ENCODE measurements at places on chromosomes 1 and 21. TPM values are rescaled to one million over a fixed set of nuclear protein-coding genes. Genes with fewer than 3 reads are reported as not detected.
A peak's percentile ranks its signal among the peaks of the same experiment; 100 is the strongest.

FLAD1 gene
- total RNA-seq = 76.5 TPM

TPR gene
- 273 TPM for total RNA-seq

LCE1B gene
- not detected for total RNA-seq

GRCh38 chr1:37919277-37919676 lies 27.6 kb downstream of the INPP5B start:
- DNase-seq = peak; percentile 25

- DNase-seq = peak; percentile 90
Observed at GRCh38 chr1:48202030-48202752, 20.3 kb upstream of the SLC5A9 start.

- DNase-seq = no peak
Observed at GRCh38 chr1:21269461-21270085, 20.7 kb downstream of the ECE1 start.

DNA sequence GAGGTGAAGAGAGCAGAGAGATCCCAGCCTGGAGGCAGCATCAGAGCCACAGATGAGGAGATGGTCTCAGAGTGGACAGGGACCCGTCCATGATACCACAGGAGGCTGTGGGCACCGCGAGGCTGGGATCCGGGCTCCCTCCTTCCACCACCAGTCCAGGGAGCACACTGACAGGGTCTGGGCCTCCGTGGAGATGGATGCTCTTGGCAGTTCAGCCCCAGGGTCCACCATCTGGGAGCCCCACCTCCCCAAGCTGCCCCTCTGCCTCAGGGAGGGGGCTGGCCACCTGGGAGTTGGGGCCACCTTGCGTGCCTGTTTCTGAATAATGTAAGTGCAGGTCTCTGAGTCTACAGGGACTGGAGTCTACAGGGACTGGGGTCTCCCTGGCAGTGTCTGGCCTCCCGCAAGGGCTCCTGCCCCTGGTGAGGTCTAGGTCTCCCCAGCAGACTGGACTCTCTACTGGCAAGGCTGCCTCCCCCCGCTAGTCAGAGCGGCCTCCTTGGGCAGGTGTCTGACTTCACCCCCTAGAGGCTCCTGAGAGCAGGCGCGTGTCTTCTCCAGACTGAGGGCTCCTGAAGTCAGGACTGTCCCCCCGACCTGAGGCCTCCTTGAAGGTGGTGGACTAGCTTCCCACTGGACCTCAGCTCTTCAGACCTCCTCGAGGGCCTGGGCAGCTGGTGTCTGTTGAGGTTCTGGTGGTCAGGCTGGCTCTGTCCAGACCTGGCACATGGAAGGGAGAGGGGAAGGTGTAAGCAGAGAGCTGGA lies 218.5 kb downstream of the PTPRU start:
- DNase-seq = no peak

- DNase-seq = peak; percentile 43
Observed at GRCh38 chr21:31443736-31444521, 99.9 kb upstream of the TIAM1 start.

- DNase-seq = peak; percentile 93
Observed at GRCh38 chr1:16187748-16188401, 24.6 kb downstream of the ARHGEF19 start.

GRCh38 chr1:36693603-36694002 lies 210.9 kb upstream of the CSF3R start:
- DNase-seq = no peak
